ENCODE measurements at places on chromosomes 5 and 9.

- DNase-seq = no peak
Measured at GRCh38 chr9:135827866-135828580, 79.3 kb downstream of the CAMSAP1 start.

GRCh38 chr9:136942112-136942880 lies 2.2 kb downstream of the FBXW5 start:
- no peak for DNase-seq

DNA sequence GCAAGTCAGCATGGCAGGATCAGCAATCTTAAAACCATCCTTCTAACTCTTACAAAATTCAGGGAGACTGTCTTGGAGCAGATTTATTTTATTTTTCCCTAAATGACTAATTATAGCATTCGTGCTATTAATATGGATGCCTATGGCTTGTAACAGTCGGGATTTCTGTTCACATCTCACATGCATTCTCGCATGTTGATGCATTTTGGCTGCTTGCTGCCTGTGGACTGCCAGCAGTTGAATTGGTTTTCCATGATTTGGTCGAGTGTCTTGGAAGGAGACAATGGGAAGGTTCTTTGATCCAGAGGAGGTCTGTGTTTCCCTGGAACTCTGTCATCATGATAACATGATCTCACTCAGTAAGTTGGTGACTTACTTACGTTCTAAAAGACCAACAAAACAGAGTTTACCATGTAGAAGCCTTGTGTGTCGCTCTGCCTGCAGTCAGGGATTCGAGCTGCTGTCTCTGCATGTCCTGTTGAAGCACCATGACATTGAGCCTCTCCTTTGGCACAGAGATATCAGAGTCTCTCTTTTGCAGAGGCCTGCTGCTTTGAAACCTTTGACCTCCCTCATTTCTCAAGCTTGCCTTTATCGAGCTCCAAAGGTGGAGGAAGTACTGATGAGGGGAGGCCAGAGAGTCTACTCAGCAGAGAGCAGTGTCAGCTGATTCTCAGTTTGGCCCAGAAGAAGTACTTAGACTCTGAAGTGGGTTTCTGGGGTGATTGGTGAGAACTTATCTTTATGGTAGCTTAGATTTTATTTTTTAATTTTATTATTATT lies 82.4 kb downstream of the ARHGAP26 start:
- no peak for DNase-seq

- DNase-seq = no peak
Measured at GRCh38 chr9:36677611-36678010, 104.9 kb downstream of the MELK start.

DNA sequence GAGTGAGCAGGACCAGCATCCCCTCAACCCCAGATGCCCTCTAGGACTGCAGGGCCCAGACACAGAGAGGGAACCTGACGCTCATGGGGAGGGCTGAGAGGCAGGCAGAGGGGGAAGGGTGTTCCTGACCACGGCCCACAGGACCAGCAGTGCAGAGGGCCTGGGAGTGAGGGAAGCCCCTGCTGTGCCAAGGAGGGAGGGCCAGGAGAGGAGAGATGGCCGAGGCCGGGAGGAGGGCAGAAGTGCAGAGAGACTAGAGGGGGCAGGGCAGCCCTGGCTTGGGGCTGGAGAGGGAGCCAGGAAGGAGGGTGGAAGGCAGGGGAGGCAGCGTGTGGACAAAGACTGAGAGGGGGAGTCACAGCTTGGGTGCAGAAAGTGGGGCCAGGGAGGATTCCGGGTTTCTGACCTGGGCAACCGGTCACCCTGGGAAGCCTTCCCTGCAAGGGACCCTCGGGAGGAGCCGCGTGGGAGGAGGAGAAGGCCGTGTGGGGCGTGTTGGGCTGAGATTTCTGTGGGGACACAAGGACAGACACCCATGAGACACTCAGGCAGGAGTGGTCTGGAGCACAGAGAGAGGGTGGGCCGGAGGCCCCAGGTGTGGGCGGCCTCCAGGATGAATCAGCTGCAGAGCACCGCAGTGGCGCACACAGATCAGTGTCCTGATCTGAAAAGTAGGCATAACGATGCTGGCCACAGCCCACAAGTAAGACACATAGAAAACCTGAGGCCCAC lies 117.5 kb downstream of the ADAMTS2 start:
- no peak for DNase-seq

DNA sequence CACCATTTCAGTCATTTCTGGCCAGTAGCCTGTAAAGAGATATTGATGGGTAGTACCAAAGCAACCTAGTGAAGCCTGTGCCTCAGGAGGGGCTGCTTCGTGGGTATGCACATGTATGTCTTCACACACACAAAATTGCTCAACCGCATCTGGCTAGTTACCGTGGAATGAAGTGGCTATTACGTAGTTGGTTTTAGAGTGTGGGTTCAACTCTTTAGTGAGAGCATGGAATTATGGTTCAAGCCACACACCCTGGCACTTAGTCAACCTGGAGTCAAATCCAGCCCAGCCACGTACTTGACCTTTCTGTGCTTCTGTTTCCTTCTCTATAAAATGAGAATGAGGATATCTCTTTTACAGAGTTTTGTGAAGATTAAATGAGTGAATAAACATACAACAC lies 174.9 kb downstream of the TTC39B start:
- DNase-seq = no peak

DNA sequence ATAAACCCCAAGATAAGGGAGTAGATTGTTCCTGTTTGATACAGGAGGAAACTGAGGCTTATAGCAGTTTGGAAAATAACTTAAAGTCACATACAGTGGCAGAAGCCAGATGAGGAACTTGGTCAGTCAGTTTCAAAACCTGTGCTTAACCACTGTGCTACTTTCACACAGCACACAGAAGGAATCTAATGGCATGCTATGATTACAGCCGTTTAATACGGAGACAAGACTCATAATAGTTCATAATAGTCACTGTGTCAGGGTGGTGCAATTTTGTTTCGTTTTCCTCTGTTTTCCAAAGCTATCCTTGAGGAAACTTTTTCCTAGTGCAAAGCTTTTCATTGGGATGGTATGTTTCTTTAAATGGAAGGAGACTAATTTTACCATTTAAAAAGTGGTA lies 112.3 kb downstream of the GCNT1 start:
- DNase-seq = no peak

- peak; percentile 7 for DNase-seq
Measured at GRCh38 chr5:104800440-104801048, 1238.0 kb upstream of the NUDT12 start.

- no peak for DNase-seq
Measured at GRCh38 chr5:176830422-176830994, 20.1 kb downstream of the UNC5A start.

Measured in HEK293T (cell line).